ENCODE measurements at places on chromosomes 7 and 10.

DNA sequence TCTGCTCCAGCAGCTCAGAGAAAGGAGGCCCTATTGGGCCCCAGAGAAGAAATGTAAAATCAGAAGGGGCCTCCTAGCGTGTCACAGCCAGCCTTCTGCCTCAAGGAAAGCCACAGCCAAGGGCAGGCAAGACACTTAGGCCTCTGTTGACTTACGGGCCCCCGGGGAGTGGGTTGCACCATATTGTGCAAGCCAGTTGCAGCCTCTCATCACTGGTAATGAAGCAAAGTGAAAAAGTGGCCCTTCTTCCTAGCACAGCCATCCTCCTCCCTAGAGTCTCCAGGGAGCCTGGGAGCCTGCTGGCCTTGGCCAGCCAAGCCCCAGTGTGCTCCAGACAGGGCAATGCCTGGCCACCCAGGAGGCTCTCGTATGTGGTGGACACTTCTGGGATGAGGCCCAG lies 56.2 kb upstream of the GDF10 start:
- DNase-seq, result no peak

DNA sequence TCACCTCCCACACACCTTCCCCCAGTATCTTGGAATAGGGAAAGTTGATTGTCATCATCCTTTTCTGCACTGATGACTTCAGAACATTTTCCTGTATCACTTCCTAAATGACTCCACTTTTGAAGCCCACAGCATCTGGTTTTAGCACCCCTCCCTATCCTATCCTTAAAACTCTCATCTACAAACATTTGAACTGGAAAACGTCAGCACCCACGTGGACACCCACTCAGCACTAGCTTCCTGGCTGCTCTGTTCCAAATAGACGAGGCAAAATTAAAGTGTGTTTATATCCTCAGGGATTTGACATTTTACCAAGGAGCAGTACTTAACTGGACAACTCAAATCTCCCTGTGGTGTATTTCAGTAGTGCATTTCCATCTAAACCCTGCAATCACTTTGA lies 73.9 kb downstream of the REEP3 start:
- no peak for DNase-seq

GRCh38 chr7:13174991-13175390 lies 487.6 kb downstream of the ARL4A start:
- no peak for DNase-seq

GRCh38 chr10:93182790-93183189 lies 109.1 kb downstream of the CYP26A1 start:
- no peak for DNase-seq

GRCh38 chr10:70132098-70133029 lies at the start of gene AIFM2:
Gene AIFM2 (minus strand): TSS chr10:70132825. CDS start chr10:70124084, 8,741 bp downstream.
- peak; percentile 49 for DNase-seq

GRCh38 chr10:114408112-114408967 lies 4.0 kb upstream of the AFAP1L2 start:
- no peak for DNase-seq

GRCh38 chr7:73762659-73762999 lies 7.4 kb downstream of the CLDN3 start:
- no peak for DNase-seq

DNA sequence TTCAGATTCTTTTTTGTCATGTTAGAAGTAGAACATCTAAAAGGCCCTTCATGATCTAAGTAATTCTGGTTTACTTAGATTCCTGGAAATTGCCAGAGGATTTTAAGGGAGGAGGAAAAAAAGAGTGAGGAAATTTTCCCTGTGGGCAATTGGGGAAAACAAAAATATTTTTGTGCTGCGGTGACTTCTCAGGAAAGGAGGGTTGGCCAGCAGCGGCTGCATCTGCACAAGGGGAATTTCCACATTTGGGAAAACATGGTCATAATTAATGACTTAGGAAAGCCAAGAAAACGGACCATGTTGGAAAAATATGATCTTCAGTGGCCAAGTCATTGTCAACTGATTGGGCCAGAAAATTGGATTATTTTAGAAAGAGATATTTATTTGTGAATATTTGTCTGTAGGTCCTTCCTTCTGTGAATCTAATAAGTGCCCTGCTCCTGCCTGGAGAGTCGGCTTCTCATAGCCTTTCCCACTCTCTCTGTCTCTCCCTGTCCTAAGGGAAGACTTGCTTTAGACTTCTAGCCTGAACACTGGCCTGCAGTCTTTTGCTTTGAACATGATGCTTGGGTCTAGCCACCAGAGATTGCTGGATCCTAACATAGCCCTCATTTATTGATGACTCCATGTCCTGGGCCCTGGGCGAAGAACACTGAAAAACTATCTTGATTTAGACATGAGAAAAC lies 124.2 kb upstream of the MKLN1 start:
- DNase-seq, result no peak

DNA sequence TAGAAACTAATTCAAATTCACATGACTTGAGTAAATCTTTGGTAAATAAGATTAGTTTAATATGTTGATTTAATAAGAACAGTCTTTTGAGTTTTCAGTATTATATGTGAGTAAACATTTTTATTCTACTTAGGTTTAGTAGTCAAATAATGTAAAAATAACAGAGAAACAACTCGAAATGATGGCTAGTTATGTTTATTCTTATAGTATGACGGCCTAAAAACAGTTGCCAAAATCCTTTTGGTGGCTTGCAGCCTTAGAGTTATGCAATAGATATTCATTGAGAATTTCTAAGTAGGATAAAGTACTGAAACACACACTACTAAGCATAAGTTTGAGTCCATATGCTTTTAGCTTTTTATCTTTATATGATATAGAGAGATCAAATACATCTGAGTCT lies 184.8 kb downstream of the GNAI1 start:
- DNase-seq, result no peak

DNA sequence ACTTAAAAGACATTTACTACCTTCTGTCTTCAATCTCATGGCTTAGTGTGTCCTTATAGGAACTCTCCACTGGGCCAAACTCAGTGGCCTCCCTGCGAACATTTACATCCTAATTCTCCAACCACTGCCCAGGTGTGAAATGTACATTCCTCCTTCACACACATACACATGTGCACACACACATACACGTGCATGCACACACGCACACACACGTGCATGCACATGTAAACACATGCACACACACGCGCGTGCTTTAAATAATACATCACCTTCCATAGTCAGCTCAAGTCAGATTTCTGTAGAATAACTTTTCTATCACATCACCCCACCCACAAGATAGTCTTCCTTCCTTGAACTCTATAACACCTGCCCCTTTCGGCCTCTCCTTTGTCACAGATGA lies 216.5 kb downstream of the TMEM178B start:
- no peak for DNase-seq

DNA sequence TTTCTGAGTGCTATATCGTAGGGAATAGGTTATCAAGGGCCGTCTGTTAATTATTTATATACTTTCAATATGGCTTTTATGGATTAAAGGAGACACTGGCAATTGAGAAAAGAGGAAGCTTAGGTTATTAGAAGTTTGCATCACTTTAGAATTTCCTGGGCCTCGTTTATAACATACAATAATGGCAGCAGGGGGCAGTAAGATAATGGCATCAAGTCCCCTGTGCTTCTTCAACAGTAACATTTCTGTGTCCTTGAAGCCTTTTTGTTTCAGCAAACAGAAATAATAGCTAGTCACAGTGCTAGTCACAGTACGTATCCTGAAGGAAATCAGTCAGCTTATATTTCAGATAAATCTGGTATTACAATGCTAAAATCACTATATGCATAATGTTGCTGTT lies 41.9 kb downstream of the SPAM1 start:
- DNase-seq, result no peak

GRCh38 chr7:121546632-121547543 lies 150.8 kb upstream of the FAM3C start:
- no peak for DNase-seq

DNA sequence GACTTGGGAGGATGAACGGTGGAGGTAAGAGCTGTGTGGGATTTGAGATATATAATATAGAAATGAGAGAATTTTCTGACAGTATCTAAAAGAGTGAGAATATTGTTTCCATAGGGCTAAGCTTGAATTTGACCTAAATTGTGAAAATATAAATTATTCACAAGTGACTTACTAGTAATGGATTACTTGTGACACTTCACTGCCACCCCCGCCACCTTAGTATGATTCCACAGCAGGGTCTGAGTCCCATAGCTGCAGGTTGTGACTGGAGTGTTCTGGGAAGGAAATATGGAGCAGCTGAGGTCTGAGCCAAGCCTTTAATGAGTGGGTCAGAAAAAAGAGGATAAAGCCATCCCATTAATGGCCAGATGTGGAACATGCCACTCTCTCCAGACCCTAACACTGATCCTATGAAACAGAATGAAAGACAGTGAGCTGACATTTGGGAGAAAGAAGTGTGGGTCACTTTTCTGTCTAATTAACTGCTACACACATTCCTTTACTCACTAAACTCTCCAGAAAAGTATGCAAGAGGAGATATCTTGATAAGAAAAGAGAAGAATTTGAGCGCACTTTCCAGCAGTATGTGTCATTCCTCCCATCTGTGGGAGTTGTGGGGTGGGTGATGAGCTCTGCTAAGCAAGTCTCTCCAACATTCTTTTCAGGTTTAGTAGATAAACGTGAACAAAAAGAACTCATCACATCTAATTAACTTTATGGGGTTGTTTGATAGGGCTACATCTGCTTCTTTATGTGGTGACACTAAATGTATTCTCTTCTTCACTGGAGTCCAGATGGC lies 1193.4 kb downstream of the SORCS3 start:
- DNase-seq, result no peak

- no peak for DNase-seq
Measured at GRCh38 chr10:19824381-19825342, 8.4 kb downstream of the PLXDC2 start.

DNA sequence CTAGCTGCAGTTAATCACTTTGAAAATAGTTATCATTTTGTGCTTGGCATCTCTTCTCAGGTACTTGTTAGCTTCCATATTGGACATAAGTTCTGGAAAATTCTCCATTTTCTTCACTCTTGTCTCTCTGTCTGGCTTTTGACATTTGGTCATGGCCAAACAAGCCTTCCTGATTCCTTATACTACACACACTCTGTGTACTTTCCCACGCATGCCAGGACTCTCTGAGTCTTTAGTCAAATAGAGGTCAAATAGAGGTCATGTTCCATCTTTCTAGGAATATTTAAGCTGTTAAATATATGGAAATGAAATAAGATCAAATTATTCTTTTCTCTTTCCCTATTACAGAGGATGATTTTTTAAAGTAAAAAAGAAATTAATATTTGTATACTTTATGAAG lies 235.5 kb upstream of the PLXDC2 start:
- DNase-seq, result no peak

DNA sequence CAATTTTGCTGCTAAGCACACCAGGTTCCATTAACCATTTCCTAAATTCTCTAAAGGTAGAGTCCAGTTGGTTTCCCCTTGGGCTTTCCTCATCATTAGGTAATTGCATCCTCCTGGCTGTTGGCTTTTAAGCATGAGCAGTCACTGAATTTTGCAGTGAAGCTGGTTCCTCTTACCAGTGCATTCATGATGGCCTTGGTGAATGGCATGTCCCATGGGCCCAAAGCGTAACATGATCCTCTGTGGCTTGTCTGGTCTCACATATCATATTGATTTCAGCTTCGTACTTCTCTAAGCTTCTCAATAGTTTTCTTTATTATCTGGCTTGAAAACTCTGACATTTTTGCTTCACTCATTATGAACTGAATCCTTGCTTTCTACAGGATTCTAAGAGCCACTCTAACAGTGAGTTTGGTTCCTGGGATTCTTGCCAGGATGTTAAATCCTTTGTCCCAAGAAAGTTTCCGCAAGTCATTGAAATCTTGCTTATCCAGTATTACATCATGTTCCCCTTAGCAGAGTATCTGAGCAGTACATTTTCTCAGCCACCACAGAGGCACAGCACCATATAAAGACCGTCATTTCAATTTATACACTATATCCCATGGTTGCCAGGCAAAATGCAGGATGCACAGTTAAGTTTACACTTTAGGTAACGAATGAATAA lies 134.2 kb downstream of the PTN start:
- no peak for DNase-seq

GRCh38 chr10:13439313-13440184 lies 89.3 kb downstream of the BEND7 start:
- DNase-seq, result no peak

DNA sequence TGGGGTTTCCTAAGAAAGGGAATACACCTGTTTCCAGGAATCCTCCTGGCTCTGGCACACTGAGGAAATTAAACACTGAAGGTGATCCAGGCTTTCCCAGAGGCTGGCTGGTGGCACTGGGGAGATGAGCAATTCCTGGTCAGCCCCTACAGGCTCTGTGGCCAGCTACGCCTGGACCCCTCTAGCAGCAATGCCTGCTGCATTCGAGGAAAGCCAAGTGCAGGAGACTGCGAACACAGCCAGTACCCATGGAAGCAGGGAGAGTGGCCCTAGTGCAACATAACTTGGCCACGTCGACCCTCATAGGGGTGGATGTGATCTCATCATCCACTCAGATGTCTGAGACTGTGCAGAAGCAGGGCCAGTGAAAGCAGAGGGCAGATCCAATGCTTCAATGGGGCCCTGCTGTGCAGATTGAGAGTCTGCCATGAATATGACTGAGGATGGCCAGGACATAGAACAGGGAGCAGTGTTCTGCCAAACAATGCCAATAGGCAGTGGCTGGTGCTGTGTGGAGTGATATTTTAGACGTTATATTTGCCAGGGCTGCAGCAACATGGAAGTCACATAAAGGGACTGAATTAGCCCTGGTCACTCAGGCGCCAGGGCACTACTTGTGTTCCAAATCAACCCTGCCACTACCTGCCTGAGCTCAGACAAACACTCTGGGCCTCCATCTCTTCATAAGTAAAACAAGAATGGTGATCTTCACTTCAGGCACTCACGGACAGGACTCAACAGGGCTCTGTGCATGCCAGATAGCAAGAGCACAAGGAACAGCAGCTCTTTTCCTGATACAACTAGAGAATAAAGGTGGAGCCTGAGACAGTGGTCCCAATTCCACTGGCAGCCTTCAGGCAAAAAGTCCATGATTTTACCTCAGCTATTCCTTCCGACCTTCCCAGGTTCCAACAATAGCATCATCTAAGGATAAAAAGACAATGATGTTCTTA lies 2.4 kb downstream of the ZNF488 start:
- no peak for DNase-seq

DNA sequence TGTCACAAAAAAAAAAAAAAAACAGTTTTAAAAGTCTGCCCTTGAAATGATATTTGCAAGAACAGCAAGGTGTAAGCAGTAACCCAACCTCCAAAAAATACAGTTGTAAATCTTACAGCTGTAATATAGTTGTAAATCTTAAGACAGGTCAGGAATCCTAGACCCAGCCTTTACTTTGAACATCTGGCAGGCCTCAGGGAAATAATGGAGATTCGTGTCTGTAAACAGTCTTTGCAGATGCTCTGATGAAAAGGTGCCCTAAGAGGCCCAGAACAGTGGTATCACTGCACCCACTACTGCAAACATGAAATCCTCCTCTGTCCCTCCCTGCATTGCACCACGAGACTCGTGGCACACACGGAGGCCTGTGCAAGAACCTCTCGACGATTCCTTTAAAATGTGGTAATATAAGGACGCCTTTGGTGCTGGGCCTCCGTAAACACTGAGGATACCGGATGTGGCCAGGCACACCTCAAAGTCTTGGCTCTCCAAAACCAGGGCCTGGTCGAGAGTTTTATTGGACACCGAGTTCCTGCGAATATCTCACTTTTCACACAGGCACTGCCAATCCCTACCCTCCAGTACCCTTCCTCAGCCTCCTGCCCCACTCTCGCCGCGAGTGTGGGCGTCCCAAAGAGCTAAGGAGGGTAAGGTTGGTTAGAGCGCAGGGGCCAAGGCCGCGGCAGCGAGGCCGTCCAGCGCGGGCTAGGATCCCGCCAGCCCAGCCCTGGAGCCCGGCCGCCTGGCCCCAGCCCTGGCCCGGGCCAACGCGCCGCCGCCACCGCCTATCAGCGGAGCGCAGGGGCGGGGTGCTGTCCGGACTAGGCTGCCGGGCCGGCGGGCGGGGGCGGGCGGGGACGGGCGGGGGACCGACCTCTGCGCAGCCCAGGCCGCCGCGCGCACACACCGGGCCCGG lies at the start of gene REEP3:
TSS of gene REEP3 (plus strand) at position 902 of the 916 bp plus-strand sequence. CDS start 145 bp downstream, outside the sequence.
- DNase-seq, result peak; percentile 32
